RWPE1 (cell line): ENCODE measurements at places on chromosomes 13 and 19.

DNA sequence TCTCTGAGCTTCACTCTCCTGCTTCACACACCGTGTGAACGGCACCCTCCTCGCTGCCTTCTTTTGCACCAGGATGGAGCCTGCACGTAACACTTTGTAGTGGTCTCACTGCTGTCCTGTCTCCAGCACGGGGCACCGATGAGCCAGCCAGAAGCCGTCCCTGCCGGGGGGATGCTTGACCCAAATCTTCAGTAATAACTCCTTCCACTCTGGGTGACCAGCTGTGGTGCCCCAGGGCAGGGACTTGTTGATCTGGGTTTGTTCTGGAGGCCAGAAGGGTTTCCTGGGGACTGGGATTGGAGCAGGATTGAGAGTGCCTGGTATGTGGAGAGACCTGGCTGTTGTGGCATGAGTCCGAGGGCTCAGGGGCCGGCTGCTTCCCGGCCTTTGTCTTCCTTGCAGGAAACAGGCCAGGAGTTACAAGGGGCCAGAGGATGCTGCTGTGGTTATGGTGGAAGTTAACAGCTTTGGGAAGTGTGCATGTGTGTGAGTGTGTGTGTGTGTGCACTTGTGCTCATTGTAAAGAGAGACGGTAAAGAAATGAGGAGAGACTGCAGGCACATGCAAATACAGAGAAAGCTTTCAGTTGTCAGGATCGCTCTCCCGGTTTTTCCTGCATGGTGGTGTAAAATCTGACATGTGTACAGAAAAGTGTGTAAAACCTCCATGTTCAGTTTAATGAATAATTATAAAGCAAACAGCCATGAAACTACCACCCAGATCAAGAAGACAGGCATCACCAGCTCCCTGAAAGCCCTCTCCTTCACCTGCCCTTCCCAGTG lies 18.9 kb downstream of the PAK4 start:
- DNase-seq = no peak

- no peak for DNase-seq
Measured at GRCh38 chr13:110470272-110471009, 91.1 kb downstream of the RAB20 start.

DNA sequence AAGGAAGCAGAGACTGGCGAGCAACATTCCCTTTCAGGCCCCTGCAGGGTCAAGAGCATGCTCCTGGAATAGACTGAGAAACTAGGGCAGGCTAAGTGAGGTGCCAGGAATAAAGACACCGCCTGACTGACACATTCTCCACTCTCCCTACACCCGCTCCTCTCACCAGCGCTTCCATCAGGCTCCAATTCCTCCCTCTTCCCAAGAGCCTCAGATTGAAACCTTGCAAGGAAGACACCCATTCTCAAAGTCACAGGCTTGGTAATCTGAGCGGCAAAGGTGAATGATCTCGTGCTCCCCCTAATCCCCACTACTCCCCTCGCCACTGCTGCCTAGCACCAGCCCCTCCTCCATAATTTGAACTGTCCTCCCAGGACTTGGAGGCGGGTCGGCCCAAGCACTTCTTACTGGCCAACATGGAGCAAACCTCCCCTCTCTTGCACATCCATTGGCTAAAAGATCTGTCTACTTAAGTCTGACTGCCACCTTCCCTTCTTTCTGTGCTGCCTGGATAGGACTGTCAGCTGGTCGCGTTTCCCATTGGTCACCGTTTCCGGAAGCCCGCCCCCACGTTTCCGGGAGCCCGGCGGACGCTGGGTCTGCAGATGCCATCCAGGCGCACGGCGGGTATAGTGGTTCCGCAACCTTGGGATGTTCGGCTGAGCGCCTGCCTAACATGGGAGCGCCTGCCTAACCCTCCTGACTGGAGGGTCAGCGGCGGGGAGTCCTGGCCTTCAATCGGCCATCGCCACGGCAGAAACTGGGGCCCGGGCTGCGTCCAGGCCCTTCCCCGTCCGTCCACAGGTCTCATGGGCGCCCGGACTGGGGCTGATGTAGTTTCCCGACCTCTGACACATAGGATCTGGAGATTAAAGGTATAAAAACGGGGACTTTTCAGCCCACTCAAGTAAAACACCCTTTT lies 33.6 kb downstream of the ZNF383 start:
- peak; percentile 85 for DNase-seq

GRCh38 chr13:54859827-54860226 lies 1831.2 kb downstream of the OLFM4 start:
- peak; percentile 46 for DNase-seq

DNA sequence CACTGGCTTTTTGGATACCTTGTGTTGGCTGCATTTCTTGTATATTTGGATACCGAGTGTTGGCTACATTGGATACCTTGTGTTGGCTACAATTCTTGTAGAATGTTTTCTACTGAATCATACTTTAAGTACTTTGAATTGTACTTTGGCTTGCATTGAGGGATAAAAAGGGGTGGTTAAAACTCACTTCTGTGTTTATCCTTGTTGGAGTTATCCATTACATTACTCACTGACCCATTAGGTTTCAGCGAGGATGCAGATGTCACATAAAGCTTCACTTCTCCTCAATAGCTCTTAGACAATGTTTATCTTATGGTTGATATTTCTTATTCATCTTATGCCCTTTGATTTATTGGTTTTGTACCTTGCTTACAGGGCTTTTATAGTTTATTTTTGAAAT lies 43.1 kb downstream of the PDS5B start:
- DNase-seq = no peak

- DNase-seq = no peak
Measured at GRCh38 chr19:41784312-41784711, 12.1 kb upstream of the CEACAM3 start.

DNA sequence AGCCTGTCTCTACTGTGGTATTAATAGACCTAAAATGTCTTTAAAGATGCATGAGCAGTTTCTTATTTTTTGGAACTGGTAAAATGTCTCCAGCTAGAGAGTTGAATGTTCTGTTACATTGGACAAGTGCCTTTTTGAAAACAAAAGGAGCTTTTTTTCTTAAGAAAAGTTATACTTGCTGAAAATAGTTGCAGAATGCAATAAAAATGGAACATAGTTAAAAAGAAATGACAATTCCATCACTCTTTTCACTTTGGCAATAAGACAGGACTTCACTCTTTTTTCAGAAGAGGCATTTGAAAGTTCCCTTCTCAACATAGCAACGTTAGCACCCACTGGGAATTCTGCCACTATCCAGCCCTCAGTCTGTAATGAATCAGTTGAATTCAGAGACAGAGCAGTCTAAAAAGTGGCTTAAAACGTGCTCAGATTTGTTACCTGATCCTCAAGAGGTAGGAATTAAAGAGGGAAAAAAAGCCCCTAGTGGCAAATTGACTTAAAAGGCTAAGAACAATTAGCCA lies 10.1 kb downstream of the RGCC start:
- DNase-seq = no peak

- DNase-seq = no peak
Measured at GRCh38 chr13:33017323-33017929, 1.2 kb downstream of the KL start.

GRCh38 chr19:43638214-43638994 lies 1.2 kb downstream of the CADM4 start:
- DNase-seq = no peak

GRCh38 chr13:43309311-43309710 lies 285.9 kb downstream of the DNAJC15 start:
- DNase-seq = no peak

- peak; percentile 40 for DNase-seq
Measured at GRCh38 chr13:102591988-102592781, 4.6 kb upstream of the TPP2 start.

DNA sequence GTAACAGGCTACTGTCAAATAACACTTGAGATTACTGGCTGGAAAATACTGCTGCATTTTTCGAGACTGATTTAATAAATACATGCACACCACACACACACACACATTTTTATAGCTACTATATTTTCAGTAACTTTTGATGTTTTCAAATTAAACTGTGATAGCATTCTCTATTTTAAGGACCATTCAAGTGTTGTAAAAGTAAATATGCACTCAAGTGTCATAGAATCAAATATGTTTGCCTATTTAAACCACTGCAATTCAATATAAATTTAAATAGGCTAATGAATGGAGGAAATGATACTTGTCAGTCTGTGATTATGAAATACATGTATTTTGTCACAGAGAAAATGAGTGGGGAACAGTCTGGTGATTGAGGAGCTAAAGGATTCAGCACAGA lies 86.7 kb upstream of the TUBA3C start:
- DNase-seq = no peak

DNA sequence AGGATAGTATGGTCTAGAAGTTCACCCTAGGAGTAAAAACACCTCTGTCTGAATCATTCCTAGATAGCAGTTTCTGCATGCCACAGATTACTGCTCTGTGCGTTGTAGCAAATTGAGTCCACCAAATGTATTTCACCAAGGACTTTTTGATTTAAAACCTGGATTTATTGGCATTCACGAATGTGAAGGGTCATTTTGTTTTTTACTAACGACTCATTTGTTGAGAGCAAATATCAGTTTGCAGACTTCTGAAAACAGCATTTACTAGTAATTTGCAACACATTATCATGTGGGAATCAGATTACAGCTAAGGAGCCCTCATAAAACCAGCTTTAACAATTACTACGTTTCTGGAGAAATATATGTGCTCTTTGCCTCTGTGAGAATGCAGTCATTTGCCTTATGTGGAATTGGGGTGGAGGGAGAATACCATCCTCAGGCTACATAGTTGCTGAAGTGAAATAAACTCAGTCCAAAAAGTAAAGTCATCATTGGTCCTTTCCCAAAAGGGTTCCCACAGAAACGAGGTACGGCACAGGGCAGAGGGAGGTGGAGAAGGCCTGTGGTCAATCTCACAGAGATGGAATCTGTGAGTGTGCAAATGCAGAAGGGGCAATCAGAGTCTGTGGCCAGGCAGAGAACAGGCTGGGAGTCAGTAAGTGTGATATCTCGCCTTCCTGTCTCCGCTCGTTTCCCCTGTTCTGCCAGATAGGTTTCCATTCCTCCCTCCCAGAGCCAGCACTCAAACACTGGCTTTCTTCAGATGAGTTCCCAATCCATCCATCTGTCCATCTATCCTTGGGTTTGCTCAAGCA lies 63.1 kb downstream of the DLEU7 start:
- DNase-seq = no peak

DNA sequence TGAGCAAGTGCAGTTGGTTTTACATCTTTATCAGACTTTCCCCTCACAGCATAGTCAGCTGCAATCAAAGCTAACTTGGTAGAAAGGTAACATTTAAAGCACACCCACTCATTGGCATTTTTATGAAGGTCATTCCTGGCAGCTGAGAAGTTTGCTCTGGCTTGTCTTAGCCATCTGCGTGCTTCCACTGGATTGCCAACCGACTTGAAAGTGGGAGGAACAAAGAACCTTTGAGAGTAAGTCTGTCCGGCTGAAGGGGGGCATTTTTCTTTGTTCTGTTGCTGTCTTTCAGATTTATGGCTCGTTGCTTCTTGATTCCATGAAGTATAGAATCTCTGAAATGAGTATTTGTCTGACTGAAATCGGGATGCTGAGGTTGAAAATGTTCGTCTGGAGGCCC lies 103.1 kb downstream of the SACS start:
- no peak for DNase-seq

DNA sequence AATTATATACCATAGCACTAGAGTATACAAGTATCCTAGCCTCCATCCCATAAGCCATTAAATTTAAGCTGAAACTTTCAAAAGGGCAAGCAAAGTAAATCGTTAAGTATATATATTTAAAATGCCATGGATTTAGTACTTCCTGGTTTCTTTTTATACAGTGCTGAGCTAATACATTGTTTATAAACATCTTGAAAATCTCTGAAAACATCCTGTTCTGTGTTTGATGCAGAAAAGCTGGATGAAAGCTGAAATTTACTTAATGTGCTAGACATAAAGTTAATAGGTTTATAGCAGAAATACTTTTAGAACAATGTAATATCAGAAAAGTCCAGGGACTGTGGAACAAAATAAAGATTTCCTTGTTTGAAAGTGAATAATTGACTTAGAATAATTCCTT lies 875.4 kb downstream of the SLITRK6 start:
- no peak for DNase-seq

DNA sequence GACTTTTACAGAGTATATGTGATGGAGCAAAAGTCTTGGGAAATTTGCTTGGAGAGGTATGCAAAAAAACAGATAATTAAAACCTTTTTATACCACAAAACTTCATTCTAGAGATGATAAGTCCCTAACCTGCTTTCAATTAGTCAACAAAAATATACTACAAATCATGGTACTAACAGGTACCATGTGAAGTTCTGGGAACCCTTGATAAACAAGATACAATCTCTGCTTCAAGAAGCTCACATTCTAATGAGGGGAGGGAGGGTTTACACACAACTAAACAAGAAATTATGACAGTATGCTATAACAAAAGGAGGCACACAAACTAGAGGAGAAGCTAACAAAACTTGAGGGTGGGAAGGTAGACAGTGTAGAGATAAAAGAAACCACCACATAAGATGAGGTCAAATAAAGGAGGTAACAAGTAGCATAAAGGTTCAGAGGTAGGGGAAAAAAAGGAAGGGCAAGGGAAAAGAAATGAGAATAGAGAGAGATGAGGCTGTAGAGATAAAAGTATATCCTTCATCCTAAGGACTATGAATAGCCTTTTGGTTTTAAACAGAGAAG lies 91.4 kb downstream of the MYCBP2 start:
- DNase-seq = no peak

DNA sequence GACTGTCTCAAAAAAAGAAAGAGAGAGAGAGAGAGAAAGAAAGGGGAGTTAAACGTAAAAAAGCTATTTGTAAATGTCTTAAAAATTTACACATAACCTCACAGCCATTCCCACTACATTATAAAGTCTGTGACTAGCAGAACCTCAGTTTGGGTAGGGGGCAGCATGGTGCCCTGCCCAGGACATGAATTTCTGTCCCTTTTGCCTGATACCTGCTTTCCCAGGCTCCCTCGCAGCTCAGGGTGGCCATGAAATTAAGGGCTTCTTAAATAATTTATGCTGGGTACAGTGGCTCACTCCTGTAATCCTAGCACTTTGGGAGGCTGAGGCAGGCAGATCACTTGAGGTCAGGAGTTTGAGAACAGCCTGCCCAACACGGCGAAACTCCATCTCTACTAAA lies 4.8 kb downstream of the IFNL1 start:
- no peak for DNase-seq

DNA sequence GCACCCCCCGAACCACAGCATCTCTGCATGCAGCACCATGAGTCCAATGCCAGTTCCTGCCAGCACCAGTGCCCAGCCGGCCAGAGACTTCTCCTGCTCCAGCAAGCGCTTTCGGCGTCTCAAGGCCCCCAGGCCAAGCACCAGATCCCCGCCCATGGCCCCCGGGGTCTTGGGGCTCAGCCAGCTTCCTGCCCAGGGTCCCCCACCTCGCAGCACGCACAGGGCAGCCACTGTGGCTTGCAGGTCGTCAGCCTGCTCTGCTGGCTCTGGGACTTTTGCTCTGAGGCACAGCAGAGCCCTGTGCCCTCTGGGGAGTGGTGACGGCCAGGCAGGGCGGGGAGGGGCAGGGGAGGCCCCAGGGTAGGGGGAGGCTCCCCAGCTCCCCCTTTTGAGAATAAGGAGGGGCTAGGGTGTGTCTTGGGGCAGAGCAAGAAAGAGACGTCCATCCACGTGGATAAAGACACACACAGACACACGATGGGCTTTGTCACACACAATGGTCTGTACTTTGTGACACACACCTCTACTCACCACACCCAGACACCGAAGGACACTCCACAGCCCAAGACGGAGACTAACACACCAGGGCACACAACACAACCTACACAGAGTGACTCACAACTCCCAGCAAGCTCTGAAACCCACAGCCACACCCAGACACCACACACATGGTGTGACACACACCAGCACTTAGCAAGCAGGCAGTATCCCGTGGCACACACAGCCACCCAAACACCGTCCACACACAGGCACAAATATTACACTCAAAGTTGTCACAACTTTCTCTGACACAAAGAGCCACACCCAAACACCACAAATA lies at the start of gene KCNN4:
KCNN4 (minus strand) TSS at position 268 of the 820 bp plus-strand sequence; CDS start at position 156, 112 bp downstream.
- peak; percentile 72 for DNase-seq

- DNase-seq = no peak
Measured at GRCh38 chr13:80296638-80297037, 44.3 kb downstream of the SPRY2 start.
